ENCODE measurements at places on chromosomes 16 and 17.

- no peak for DNase-seq
Observed at GRCh38 chr17:74697515-74697914, 15.2 kb downstream of the CD300LF start.

- DNase-seq, result peak; percentile 72
Observed at GRCh38 chr17:67151717-67152116, 93.3 kb downstream of the HELZ start.

- no peak for DNase-seq
Observed at GRCh38 chr17:50918071-50918932, 52.1 kb upstream of the TOB1 start.

- peak; percentile 76 for DNase-seq
Observed at GRCh38 chr17:69485901-69486643, 71.6 kb downstream of the MAP2K6 start.

GRCh38 chr17:32719689-32720088 is 157.2 kb downstream of the MYO1D start:
- DNase-seq, result no peak

DNA sequence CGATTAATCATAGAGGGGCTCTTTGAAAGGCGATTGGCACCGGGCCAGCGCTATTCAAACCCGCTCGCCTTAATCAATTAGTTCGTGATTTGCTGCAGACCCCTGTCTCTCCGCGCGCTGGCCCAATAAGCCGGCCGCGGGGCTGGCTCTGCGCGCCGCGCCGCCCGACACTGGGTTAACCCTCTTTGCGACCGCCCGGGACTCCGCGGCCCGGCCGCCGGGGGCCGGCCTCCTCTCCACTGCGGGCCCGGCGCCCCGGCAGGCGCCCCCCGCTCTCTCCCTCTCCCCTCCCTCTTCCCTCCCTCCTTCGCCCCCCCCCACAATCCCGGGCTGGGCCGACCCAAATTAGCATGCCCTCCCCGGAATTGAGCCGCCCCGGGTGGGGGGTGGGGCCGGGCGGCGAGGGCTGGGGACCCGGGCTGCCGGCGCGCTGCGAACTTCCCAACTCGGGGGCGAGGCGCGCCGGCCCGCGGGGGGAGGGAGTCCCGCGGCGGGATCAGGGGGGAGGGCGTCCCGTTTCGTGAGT is 428 bp upstream of the SALL1 start:
- DNase-seq, result peak; percentile 51

DNA sequence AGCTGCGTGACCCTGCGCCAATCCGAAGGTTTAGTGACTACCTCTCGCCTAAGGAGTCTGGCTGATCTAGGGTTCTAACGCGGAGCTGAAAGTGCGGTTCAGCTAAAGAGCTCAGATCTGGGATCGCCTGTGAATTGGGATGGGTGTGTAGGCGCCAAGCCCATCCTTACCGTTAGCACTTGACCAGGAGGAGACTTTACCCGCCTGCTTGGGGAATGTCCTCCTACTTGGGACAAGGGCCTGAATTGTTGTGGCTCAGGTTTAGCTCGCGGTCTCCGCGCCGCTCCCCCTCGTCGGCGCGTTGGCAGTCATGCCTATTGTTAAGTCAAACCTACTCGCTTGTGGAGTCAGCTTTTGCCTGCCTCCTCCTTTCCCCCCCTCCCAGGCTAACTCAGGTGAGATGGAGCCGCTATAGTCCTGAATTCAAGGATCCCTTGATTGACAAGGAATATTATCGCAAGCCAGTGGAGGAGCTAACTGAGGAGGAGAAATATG is 480 bp downstream of the MRPS7 start:
- DNase-seq, result no peak

Measured in choroid plexus epithelial cell (primary cell).